ENCODE measurements at places on chromosomes 11 and 22. TPM values are rescaled to one million over a fixed set of nuclear protein-coding genes. Genes with fewer than 3 reads are reported as not detected.

TP53AIP1 gene
- total RNA-seq: not detected

DDI1 gene
- total RNA-seq: not detected

CASP12 gene
- 2.0 TPM for total RNA-seq

GDPD4 gene
- total RNA-seq: not detected

KCNQ1OT1 gene
- 1.8 TPM for total RNA-seq
